ENCODE measurements at places on chromosomes 12 and 14.

DNA sequence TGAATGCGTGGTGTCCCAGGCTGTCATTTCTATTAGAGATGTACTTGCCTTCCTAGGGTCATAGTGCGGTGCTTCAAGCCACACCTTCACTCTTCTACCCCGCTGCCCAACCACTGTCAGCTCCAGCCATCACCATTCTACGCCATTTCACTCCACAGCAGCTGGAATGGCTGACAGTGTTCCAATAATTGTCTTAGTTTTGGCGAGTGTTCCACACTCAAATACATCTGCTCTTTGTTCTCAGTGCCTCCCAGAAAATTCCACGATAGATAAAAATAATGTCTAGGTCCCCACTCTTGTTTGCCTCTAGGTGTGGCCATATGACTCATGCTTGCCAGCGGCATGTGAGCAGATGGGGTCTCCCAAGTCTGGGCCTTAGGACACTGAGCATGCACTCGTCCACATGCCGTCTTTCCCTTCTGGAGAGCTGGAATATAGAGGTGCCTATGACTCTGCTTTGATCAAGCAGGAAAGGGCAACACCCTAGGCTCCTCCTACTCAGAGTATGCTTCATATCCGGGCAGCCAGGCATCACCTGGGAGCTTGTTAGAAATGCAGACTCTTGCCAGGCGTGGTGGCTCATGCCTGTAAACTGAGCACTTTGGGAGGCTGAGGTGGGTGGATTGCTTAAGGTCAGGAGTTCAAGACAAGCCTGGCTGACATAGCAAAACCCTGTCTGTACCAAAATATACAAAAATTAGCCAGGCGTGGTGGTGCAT lies 163.0 kb downstream of the BRMS1L start:
- peak; percentile 11 for DNase-seq

- DNase-seq, result peak; percentile 54
Measured at GRCh38 chr14:60482743-60483142, 3.1 kb downstream of the C14orf39 start.

DNA sequence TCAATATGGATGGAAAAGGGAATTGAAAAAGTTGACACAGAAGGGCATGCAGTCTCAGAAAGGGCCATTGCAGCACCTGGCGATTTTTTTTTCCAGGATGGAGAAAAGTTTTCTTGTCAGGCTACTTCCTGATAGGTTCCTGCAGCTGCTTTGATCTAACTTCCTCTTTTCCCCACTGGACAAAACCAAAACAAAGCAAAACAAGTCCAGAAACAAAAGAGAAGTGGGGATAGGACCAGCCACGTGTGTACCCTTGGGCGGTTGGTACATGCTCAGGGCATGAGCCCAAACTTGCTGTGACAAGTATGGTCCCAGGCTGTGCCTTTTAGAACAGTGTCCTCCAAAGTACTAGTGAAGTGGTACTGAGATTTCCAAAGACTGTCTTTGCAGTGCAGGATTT lies 89.8 kb downstream of the CHST11 start:
- DNase-seq, result no peak

GRCh38 chr12:122839907-122840554 lies 4.8 kb downstream of the HIP1R start:
- no peak for DNase-seq

DNA sequence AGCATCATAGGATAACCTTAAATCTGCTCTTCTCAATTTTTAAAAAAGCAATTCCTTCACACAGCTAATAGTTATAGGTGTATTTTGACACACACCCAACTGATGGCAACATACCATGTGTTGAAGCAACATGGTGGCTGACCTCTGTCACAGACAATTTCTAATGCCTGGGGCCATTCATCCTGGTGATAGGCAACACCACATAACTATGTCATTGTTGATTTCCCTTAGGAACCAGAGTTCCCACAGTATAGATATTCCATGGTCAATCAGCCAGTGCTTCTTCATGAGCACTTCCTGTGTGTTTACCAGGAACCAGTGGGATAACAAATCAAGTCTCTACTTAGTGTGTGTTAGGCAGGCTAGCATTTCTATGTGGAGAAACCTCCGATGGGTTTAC lies 88.3 kb downstream of the FIGNL2 start:
- no peak for DNase-seq

DNA sequence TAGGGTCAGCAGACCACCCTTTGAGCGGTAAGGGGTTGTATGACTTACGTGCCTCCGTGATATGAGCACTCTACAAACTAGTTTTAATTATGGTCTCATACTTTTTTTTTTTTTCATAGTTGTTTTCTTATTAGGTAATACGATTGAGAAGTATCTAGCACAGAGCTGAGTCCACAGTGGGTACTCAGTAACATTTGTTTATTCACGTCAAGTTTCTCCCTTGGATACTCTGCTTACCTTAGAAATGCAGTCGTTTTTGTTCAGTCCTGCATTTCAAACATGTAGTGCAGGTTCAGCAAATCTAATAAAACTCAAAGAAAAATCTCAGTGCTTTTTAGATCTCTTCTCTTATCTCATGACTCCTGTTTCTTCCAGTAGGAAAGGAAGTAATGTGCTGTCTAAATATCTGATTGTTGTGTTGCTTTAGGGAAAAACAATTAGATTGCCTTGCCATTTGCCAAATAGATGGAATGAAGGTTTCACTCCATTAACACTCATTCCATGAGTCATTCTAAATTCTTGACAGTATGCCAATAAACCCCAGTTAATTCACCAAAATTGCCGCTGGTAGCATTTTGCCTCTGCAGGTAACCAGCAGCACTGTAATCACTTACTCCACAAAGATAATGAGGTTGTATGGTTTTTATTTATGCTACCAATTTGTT lies 118.9 kb downstream of the PTCSC3 start:
- peak; percentile 36 for DNase-seq

DNA sequence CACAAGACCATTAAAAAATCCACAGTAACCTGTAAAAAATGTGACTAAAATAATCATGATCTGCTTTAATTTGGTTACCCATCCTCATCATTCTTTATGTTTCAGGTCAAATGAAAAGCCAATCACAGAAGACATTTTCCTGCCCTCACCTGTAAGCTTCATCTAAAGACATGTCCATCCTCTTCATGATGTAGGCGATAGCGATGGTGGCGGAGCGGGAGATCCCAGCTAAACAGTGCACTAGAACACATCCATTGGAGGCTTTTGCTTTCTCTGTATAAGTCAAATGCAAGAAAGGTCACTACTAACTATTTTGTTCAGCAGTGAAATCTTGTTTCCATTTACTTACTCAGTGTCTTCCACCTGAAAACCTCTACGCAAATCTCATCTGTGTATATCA lies 82.6 kb downstream of the DUSP16 start:
- no peak for DNase-seq

- DNase-seq, result no peak
Measured at GRCh38 chr12:54038871-54039414, 6.1 kb downstream of the HOXC5 start.

- peak; percentile 5 for DNase-seq
Measured at GRCh38 chr12:19624491-19624890, 185.2 kb downstream of the AEBP2 start.

- no peak for DNase-seq
Measured at GRCh38 chr12:104748790-104749189, 209.3 kb downstream of the SLC41A2 start.

DNA sequence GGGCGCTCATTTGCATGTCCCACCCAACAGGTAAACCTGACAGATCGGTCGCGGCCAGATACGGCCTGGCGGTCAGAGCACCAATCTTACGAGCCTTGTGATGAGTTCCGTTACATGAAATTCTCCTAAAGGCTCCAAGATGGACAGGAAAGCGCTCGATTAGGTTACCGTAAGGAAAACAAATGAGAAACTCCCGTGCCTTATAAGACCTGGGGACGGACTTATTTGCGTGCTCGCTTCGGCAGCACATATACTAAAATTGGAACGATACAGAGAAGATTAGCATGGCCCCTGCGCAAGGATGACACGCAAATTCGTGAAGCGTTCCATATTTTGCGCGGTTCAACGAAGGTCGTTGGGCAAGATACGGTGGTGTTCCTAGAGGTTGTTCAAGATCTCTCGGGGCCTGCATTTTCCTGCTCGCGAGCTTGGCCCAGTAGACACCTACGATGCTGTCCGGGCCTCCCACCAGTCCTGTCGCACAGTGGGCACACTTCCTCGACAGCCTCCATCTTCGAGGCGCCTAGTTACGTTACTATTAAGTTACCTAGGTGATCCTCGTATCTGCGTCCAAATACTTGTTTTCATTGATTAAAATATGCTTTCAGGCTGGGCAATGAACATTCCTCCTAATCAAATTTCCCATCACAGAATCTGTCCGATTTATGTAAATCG lies at the start of gene RNU6-7:
TSS of gene RNU6-7 (plus strand) at position 230 of the 675 bp plus-strand sequence.
- DNase-seq, result no peak

DNA sequence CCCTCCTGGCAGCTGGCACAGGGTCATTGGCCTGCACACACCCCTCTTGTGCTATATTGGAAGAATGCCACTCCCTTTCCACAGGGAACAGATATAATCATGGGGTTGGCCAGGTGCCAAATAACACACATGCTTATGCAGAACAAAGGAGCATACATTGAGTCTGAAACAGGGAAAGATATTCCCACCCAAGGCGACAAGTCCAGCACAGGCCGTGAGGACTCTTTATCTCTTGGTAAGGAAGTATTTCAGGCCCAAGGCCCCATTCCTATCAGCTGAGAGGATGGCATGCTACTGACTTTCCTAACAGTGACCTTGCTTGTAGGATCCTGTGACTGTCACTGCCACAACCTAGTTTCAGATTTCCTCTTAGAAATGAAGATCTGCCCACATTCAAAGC lies 59.0 kb upstream of the STXBP6 start:
- DNase-seq, result peak; percentile 7

DNA sequence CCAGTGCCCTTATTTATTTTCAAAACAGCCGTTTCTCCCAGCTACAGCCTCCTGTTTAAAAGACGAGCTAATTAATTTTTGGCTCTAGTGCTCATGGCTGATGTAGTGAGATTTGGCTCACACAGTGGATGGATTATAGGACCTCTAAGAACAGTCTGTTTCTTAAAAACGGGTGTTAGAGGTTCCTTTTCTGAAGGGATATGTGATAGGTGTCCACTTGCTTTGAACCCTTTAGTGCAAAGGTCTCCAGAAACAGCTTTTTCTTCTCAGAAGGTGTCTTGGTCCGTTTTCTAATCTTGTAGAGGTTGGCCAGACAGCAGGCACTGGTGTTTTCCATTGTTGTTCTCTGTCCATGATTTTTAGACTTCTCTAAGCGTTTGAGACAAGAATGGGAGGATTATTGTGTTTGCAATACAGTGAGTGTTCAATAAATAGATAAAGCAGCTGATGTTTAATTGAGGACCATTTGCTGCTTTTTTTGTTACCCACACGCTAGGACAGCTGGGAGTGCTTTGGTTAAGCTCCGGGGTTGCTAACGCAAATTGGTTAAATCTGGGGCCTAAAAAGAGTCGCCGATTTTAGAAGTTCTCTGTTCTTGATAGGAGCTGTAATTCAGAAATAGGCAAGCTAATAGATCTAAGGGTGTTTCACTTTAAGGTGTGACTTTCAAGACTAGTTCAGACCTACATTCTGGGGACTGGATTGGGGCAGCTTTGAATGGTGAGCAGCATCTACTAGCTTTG lies 1.0 kb downstream of the BORCS5 start:
- DNase-seq, result no peak

Data from urothelium cell line (cell line).